ENCODE measurements at places on chromosomes 7 and 10.

GRCh38 chr7:106225856-106226255 is 58.9 kb downstream of the NAMPT start:
- no peak for DNase-seq

DNA sequence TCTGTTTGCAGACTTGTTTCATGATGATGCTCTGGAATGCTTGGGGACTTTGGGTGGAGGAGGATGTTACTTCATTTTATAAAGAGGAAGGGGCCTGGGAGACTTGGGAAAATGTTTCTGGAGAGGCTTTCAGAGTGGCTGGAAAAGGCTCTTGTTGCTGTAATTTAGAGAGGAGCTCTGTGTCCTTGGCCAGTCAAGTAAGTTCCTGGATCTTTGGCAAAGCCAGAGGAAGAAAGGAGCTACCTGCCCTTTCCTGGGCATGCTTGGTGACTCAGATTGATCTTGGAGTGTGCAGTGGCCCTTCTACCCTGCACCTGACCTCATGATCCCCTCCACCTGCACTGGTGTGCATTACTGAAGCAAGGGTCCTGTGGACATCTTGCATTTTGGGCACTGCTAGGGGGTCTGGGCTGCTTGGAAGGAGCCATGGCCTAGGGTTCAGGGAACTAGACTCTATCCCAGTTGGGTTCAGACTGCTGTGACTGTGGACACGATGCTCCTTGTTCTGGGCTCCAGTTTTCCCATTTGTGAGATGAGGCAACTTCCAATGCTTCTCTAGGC is 56.1 kb downstream of the ADCYAP1R1 start:
- no peak for DNase-seq

- no peak for DNase-seq
Observed at GRCh38 chr7:155184923-155185322, 112.8 kb upstream of the INSIG1 start.

DNA sequence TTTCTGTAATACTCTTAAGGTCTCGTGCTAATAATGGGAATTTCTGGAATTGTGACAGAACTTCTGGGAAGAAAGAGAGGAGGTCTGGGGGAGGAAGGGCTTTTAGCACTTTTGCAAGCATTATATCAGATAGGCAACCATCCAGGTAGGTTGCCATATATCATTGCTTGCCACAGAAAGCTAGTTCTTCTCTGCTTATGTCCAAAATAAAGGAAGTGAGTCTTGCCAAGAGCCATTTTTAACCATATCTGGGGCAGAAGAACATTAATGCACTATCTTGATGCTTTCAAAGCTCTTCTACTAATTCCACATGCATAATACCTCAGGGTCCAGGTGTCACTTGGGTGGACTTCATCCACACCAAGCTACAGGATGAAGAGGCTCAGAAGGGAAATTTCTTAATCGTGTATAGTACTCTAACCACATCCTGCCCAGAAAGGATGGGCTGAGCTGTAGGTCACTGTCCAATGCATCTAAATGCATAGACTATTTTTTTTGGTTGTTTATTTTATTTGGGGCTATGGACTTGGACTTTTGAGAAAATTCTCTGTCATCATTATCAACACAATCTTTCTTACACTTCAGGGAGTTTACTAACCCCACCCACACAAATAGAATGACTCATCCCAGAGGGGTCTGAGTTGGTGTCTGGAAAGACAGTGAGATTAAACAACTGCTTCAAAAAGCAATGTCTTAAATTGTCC is 68.9 kb upstream of the ADO start:
- no peak for DNase-seq

All from anterior cingulate cortex (tissue), 58 donors.